AG04449 (cell line): ENCODE measurements at places on chromosomes 5 and 9.

DNA sequence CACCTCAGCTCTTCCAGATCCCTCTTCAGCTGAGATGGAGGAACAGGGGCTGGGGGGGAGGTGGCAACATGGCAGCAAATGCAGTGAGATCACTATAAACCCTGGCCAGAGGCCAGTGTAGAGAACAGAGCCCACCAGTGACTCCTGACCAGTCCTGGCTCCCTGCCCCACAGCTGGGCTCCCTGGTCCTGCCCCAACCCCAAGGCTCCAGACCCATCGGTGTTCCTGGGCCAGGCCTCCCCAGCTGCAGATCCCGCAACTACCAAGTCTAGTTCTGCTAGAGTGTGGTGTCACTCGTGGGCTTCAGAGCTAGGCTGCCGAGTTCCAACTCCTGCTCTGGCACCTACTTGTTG is 16.8 kb downstream of the AKNA start:
- DNase-seq: no peak

DNA sequence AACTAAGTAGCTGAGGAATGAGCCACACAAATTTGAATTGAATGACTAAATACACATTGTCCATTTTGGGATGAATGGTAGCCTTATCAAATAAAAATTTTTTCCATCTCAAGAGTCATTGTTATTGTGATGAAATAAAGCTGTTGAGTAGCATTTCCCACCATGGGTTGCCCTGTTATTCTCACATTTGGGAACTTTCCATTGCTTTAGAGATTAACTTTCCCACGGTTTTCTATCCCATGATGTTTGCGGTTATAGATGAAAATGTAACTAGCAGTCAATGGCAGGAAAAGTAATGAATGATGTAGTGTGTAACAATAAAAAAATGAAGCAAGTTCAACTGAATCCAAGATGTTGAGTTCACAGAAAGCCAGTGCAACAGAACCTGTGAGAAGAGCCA is 59.9 kb upstream of the PLPP1 start:
- no peak for DNase-seq

- no peak for DNase-seq
These were observed 8.2 kb upstream of the GDNF start for GRCh38 chr5:37847978-37848425.

DNA sequence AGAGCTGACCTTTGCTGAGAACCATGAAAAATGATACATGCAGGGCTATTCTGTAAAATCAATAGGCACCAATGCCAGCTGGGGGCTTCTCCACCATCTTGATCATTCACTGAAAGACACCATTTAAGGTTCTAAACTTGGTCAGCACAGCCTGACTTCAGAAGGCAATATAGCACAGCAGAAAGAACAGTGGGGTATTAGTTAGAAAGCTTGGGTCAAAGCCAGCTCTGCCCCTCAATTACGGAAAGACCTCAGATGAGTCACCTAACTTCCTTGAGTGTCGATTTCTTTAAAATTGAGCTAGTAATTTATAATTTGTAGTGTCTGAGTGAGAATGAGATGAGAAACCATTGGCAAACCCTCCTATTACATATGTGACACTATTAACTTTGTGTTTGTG is 3.4 kb downstream of the TNC start:
- DNase-seq: no peak

GRCh38 chr9:135324329-135324728 is 155.3 kb upstream of the PPP1R26 start:
- no peak for DNase-seq

DNA sequence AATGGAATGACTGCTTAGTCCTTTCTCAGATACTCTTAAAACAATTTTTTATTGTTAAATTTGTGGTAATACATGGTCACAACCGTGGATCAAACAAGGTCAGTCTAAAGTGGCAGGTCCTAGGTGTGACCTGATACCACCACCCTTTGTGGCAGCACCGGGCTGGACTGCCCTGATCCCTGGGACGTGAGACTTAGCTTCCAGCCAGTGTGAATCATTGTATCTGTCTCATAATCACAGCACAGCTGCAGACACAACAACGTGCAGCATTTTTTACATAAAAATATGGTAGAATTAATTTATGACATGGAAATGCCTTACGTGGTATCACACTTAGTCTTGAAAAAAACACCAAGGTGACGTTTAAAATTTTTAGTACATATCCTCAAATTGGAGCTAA is 7.8 kb downstream of the TOR1B start:
- DNase-seq: no peak

GRCh38 chr5:91007251-91007650 is 375.9 kb downstream of the ARRDC3 start:
- DNase-seq: no peak

GRCh38 chr5:90214991-90215390 is 194.6 kb downstream of the CETN3 start:
- DNase-seq: no peak

DNA sequence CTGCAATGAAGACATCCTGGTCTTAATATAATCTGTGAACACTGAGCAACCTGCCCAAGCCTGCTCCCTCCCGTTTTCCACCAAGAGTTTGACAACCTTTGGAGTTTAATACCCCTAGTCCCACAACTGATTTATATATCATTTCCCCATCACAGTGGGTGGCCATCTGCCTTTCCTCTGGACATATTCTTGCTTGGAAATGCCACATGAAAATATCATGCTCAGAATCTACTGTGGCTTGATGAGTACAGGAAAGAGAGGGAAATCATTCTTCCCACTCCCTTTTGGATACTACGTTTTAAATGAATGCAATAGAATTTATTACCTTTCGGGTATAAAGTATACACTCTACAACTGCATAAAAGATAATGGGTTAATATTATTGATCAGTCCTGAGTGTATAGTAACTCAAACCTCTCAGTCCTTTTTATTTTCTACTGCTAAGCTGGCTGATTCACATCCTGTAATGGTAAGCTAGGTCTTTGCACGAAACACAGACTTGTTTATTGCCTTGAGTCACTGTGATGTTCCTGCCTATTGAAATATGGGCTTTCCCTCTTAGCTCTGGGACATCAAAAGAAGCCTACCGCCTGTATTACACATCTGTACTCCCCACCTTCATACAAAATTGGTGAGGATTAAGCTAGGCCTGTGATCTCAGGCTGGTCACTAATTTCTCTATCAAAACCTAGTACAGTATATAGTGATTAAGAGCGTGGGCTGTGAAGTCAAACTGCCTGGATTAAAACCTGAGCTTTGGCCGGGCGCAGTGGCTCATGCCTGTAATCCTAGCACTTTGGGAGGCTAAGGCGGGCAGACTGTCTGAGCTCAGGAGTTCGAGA is 67.6 kb upstream of the NR5A1 start:
- peak; percentile 45 for DNase-seq

GRCh38 chr9:131809941-131810344 is 70.1 kb upstream of the RAPGEF1 start:
- DNase-seq: peak; percentile 33

DNA sequence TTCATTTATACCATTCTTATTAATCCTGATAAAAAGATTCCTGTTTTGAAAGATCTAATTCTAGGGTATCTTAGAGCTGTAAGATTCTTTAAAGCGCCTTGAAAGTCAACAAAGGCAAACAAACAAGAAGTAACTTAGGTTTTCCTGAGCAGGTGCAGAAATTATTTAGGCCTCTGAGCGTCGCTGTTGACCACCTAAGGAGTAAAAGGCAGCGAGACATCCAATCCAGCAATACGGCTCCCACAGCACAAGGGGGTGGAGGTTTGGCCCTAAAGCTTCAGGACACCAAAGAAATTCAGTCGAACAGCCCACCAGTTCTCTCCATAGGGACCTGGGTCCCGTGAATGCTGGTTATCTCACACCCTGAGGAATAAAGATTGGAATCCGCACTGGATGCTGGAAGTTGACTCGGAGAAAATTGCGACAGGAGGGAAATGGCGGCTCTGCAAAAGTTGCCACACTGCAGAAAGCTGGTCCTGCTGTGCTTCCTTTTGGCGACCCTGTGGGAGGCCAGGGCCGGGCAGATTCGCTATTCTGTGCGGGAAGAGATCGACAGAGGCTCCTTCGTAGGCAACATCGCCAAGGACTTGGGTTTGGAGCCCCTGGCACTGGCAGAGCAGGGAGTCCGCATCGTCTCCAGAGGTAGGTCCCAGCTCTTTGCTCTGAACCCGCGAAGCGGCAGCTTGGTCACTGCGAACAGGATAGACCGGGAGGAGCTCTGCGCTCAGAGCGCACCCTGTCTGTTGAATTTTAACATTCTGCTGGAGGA is at the start of gene PCDHGA2:
Gene PCDHGA2 (plus strand): TSS at position 223 of the 769 bp plus-strand sequence.
- no peak for DNase-seq

- no peak for DNase-seq
These were observed 383.7 kb upstream of the TRPC7 start for GRCh38 chr5:136749016-136749415.

- DNase-seq: no peak
These were observed 110.6 kb upstream of the GDNF start for GRCh38 chr5:37950436-37950835.

- no peak for DNase-seq
These were observed 3.2 kb downstream of the BTF3 start for GRCh38 chr5:73501406-73501805.

DNA sequence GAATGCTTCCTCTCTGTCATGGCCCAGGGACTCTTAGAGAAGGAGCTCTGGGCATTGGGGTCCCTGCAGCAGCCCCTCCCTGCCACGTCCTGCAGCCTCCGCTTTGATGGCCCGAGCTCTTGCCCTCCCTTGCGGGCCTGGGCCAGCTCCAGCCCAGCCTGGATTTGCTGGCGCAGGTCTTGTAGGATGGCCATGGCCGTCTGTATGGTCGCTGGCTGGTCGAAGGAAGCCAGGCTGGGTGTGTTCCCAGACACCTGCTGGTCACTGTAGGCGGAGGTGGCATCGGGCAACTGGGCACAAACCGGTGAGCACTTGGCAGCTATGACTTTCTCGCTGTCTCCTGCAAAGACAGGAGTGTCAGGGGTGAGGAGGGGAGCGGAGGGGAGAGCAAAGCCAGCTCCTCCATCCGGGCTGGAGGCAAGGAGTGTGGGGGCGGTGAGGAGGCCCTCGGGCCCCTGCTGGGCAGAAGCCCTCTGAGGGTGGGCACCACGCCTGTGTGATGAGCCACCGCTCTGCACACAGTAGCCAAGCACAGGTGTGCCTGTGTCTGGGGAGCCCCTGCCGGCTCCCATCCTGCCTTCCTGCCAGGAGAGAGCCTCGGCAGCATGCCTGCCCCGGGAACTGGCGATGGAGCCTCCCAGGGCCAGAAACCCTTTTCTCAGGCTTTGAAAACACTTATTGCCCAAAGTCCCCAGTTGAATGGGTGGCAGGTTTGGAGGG is 12.4 kb downstream of the CCDC187 start:
- no peak for DNase-seq

GRCh38 chr5:104702212-104702611 is 1139.6 kb upstream of the NUDT12 start:
- no peak for DNase-seq

- no peak for DNase-seq
These were observed 75.2 kb downstream of the AOPEP start for GRCh38 chr9:94801681-94802080.

- DNase-seq: no peak
These were observed 13.1 kb downstream of the DNAJB5 start for GRCh38 chr9:35002623-35003022.

- DNase-seq: no peak
These were observed 14.7 kb downstream of the APC start for GRCh38 chr5:112752335-112752734.

DNA sequence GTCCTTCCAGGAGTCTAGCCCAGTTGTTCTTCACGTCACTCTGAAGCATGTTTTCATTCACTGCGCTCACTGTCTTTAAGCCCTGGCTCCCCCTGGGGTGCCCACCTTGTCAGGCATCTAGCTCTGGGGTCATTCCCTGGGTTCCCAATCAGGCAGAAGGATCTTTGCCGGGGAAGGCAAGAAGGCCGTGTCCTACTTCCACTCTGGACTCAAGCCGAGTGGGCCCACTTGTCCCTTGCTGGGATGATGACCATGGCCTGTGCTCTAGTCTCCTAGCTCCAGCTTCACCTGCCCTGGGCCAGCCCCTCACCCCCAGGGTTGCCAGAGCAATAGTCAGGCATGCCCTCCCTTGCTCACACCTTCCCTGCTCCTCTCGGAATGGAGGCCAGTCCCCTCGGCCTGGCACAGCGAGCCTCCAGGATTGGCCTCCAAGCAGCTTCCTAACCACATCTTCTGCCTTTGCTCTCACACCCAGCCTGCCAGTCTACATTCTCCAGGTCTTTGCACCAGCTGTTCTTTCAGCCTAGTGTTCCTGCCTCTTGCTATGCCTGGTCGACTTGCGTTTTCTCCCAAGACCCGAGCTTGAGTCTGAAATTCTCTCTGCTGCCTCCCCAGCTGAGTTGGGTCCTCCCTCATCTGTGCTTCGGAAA is 32.2 kb upstream of the PSD2 start:
- DNase-seq: no peak

GRCh38 chr5:135978993-135979392 is 24.2 kb upstream of the LECT2 start:
- no peak for DNase-seq

- no peak for DNase-seq
These were observed 3.5 kb downstream of the CACNA1B start for GRCh38 chr9:137880976-137881530.

GRCh38 chr5:189976-190365 is 1.3 kb upstream of the LRRC14B start:
- no peak for DNase-seq

- DNase-seq: no peak
These were observed 2.9 kb upstream of the NDST1 start for GRCh38 chr5:150505041-150505511.

GRCh38 chr5:148776780-148777179 is 49.6 kb upstream of the ADRB2 start:
- peak; percentile 34 for DNase-seq

DNA sequence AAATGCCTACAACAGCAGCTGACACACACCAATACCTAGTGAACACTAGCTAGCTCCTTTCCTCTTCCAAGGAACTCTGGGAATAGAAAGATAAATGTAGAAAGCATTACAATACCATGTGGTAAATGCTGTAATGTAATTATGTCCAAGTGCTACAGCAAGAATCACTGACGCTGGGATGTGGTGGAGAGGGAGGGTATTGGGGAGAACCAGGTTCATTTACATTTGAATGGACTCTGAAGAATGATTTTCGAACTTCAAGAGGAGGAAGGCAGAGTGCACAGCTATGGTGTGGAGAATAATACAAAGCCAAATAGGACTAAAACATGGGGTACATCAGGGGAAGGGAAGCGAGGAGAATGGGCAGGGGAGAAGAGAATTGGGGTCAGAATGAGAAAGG is 158.0 kb downstream of the CDK5RAP2 start:
- DNase-seq: no peak

GRCh38 chr5:56097055-56097454 is 102.3 kb upstream of the IL6ST start:
- DNase-seq: no peak

DNA sequence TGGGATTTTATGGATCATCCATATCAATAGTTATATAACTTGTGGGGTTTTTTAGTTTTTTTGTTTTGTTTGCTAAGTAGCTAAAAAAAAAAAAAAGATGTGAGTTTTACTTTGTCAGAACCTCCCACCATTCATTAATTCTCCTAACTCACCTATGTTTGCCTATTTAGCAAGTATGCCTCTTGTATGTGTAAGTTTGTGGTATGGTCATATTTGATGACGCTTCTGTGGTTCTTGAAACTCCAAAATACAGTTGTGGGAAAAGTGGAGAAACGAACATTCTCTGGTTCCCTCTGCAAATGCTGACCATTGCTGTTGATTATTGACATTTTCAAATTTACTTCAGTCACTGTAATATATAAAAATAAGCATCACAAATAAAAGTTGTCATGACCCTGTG is 75.7 kb downstream of the PBX3 start:
- no peak for DNase-seq

- no peak for DNase-seq
These were observed 400 bp downstream of the KDM4C start for GRCh38 chr9:6758248-6758497.
